ENCODE measurements at places on chromosomes 4 and X.

- DNase-seq: no peak
These were observed 25.0 kb downstream of the CTPS2 start for GRCh38 chrX:16687514-16687913.

GRCh38 chr4:8103421-8104390 is 54.9 kb downstream of the ABLIM2 start:
- no peak for DNase-seq

GRCh38 chr4:107564326-107564725 is 155.7 kb downstream of the PAPSS1 start:
- no peak for DNase-seq

GRCh38 chr4:53019485-53020382 is 157.6 kb downstream of the RASL11B start:
- DNase-seq: no peak

Measured in tibial artery (tissue), 4 donors.